ENCODE measurements at places on chromosomes 11 and 22.
A peak's percentile ranks its signal among the peaks of the same experiment; 100 is the strongest.

GRCh38 chr11:116972691-116973090 lies 125.5 kb downstream of the SIK3 start:
- H3K4me3 ChIP-seq: no peak overlapping the region
- peak overlapping the region; percentile 9 for H3K27ac ChIP-seq
- no peak for DNase-seq
- peaks cover 6% of the 10 kb centered on the region for H3K36me3 ChIP-seq

DNA sequence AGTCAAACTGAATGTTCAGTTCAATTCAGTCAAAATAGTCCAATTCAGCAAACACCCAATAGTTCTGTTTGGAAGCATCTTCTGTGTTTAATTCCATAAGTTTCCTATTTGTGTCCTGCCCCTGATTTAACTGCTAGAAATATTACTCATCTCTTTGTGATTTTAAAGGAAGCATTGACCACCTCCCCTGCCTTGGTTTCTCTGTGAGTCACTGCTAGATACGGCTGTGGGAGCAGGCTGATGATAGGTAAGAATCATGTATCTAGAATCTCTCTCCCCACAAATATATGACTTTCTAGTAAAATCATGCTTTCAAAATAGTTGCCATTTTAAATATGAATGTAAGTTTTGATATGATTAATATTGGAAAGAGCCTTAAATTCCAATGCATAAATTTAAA lies 888.5 kb downstream of the NTM start:
- H3K27ac ChIP-seq: no peak overlapping the region
- H3K36me3 ChIP-seq: no peaks in the 10 kb centered on the region
- no peaks in the 10 kb centered on the region for H3K4me1 ChIP-seq

DNA sequence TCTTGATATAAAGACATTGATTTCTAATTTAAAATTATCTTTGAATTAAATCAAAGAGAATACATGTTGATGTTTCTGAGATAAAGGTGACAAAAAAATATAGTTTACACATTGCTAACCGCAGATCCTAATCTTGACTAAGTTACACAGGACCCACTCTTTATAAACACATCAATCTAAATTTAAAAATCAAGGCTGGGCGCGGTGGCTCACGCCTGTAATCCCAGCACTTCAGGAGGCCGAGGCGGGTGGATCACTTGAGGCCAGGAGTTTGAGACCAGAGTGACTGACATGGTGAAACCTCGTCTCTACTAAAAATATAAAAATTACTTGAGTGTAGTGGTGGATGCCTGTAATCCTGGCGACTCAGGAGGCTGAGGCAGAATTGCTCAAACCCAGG lies 1.9 kb downstream of the ARFGAP3 start:
- no peaks in the 10 kb centered on the region for H3K27me3 ChIP-seq
- DNase-seq: no peak
- peak overlapping the region; percentile 83 for H3K27ac ChIP-seq

GRCh38 chr11:61949169-61950034 lies 749 bp upstream of the BEST1 start:
- H3K27ac ChIP-seq: no peak overlapping the region
- H3K4me1 ChIP-seq: peaks cover 5% of the 10 kb centered on the region
- no peaks in the 10 kb centered on the region for H3K36me3 ChIP-seq
- H3K4me3 ChIP-seq: no peak overlapping the region

DNA sequence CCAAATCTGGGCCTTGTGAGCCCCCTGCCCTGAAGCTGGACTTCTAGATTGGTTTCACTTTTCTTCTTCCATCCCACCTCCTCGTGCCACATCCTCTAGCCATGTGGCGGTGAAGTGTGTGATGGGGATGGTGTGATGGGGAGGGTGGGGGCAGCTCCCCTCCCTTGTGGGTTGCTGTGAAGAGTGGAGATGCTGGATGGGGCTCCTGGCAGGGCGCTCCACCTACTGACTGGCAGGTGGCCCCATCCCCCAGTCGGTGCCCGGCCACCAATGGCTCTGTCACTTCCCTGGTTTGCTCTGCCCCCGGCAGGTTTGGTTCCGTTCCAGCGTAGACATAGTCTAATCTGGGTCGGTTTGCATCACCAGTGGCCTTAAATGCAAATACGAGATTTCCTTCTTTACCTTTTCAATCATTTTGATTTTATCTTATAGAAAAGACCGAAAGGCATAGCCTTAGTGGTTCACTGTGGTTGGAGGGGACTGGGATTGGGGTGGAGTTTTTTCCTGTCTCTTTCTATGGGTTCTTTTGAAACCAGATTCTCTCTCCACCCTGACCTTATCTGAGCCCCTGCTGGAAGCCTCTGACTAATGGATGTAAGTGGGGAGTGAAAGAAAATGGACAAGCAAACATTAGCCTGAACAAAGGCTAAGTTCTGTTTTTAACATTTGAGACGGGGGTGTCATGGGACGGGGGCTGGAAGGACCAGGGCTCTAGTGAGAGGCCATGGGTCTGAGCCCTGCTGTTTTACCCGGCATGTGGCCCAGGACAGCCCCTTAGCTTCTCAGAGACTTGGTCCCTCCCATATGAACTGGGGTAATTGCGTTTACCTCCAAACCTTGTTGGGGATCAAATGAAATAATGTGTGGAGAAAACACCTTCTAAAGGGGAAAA lies 149.3 kb downstream of the CACNA1I start:
- no peak overlapping the region for H3K27ac ChIP-seq
- no peaks in the 10 kb centered on the region for H3K36me3 ChIP-seq
- H3K27me3 ChIP-seq: no peaks in the 10 kb centered on the region
- no peak overlapping the region for H3K4me3 ChIP-seq
- no peaks in the 10 kb centered on the region for H3K4me1 ChIP-seq
- no peak for DNase-seq

DNA sequence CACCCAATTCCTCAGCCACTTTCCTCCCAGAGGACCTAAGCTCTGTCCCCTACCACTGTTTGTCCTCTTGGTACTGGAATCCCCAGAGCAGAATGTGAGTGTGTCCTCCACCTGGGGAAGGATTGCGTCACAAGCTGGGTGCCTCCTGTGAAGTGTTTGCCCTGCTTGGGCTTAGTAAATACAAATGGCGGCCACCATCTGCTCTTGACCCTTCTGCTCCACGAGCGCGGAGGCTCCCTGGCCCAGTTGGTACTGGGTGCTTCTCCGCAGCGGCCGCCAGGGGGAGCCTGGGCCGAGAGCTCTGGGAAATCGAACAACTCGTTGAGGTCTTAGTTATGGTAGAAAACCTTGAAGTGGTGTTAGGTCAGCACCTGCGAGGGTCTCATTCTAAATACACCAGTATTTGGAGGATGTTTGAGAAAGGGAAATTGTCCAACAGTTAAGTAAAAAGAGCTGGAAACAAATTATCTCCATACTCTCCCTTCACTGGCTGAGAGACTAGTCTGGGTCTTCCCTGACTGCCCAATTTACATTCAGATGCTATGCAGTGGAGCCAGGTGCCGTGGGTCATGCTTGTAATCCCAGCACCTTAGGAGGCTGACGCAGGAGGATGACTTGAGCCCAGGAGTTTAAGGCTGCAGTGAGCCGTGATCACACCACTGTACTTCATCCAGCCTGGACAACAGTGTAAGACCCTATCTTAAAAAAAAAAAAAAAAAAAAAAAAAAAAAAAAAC lies 74.6 kb upstream of the TEAD1 start:
- H3K27me3 ChIP-seq: peaks cover 45% of the 10 kb centered on the region
- H3K4me1 ChIP-seq: peaks cover 7% of the 10 kb centered on the region
- no peak for DNase-seq
- H3K4me3 ChIP-seq: no peak overlapping the region
- H3K27ac ChIP-seq: no peak overlapping the region

- H3K36me3 ChIP-seq: no peaks in the 10 kb centered on the region
- H3K4me3 ChIP-seq: no peak overlapping the region
- no peak overlapping the region for H3K27ac ChIP-seq
- H3K4me1 ChIP-seq: no peaks in the 10 kb centered on the region
- H3K27me3 ChIP-seq: no peaks in the 10 kb centered on the region
- no peak for DNase-seq
Measured at GRCh38 chr22:27993774-27994350, 74.8 kb upstream of the PITPNB start.

- no peak for DNase-seq
- H3K4me3 ChIP-seq: no peak overlapping the region
- peaks cover 76% of the 10 kb centered on the region for H3K27me3 ChIP-seq
- peaks cover 2% of the 10 kb centered on the region for H3K36me3 ChIP-seq
Measured at GRCh38 chr11:35615921-35616900, 2.0 kb upstream of the FJX1 start.

DNA sequence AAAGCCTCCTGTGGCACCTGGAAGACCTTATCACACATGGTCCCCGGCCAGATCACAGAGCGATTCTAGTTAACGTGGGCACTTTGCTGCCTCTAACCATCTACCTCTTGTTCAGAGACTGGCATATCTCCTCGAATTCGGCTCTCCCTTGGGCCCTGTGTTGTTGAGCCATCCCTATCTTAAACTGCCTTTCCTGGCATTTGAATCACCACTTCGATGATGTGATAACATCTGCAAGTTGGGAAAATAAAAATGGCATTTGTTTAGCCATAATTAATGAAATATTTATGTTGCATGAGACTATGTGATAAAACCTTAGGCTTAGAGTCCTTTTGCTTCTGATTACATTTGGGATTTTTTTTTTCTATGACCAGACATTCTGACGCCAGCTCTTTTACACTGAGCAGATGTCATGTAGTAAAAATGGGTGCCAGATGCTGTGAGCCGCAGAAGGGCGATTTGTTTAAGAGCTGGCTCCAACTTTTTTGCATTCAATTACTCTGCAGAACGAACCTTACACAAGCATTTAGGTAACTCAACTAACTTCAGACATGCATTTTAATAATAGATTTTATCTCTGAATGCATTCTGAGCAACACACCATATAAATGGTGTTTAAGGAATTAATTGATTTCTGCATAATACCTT lies 58.5 kb upstream of the PARVA start:
- no peak overlapping the region for H3K27ac ChIP-seq
- no peak for DNase-seq
- H3K36me3 ChIP-seq: peaks cover 1% of the 10 kb centered on the region
- H3K4me1 ChIP-seq: peaks cover 12% of the 10 kb centered on the region
- H3K4me3 ChIP-seq: no peak overlapping the region
- H3K27me3 ChIP-seq: no peaks in the 10 kb centered on the region

DNA sequence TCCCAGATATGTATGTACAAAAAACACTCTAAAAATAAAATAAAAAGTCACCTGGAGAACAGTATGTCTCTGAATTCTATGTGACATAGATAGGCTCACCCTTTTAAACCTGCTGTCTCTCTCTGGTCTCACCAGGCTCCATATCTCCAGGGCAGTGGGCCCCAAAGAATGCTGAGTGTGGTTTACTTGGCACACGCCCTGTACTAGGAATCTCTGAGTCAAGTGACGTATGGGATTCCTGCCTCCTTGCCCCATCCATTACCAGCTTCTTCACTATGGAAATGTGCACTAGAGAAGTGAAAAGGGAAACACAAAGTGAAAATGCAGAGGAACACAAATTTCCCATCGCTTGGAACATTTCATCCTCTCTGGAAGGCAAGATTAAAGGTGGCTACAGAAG lies 722.2 kb upstream of the TENM4 start:
- no peak for DNase-seq
- no peak overlapping the region for H3K4me3 ChIP-seq
- no peaks in the 10 kb centered on the region for H3K4me1 ChIP-seq
- H3K27ac ChIP-seq: no peak overlapping the region
- no peaks in the 10 kb centered on the region for H3K27me3 ChIP-seq

DNA sequence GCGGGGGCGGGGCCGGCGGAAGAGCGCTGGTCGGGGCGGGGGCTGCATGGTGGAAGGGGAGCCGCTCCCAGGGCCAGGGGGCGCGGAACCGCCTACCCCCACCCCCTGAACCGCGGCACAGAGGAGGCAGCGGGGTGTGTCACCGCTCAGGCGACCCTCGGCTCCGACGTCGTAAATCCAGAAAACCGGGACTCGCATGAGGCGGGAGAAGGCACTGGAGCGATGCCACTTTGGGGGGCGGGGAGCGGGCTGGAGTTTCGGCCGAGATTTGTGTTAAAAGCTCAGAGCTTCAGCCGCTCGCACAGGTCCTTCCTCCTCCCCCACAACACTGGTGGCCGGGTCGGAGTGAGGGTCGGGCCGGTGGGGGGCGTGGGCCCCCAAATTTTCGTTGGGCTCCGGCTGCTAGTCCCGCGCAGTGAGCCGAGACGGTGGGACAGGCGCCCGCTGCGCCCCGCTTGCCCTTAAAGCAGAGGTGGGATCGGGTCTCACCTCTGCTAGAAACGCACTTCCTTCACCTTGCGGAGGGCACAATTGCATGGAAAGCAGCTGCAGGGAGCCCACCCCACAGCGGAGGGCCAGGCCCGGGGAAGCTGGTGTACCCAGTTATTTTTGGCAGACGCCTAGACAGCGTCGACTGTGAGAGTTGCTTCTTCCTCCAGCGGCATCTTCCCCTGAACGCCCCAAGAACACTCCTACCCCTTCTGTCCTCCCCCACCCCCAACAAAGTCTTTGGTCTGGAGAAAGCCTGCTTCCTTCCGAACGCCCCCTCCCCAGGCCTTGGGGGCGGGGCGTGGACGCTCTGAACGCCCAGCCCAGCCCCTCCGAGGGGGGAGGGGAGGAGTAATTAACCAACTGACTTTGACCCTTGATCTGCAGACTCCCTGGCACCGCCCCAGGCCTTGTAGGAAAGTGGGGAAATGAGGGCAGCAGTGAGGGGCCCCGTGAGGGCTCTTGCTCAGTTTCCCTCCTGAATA lies 1.1 kb downstream of the OVOL1 start:
- H3K4me3 ChIP-seq: peak overlapping the region; percentile 72
- H3K27ac ChIP-seq: peak overlapping the region; percentile 17
- H3K4me1 ChIP-seq: peaks cover 33% of the 10 kb centered on the region
- peaks cover 3% of the 10 kb centered on the region for H3K36me3 ChIP-seq

GRCh38 chr11:113681282-113681681 lies 24.8 kb downstream of the TMPRSS5 start:
- peaks cover 10% of the 10 kb centered on the region for H3K27me3 ChIP-seq
- no peak overlapping the region for H3K27ac ChIP-seq
- H3K4me3 ChIP-seq: no peak overlapping the region

DNA sequence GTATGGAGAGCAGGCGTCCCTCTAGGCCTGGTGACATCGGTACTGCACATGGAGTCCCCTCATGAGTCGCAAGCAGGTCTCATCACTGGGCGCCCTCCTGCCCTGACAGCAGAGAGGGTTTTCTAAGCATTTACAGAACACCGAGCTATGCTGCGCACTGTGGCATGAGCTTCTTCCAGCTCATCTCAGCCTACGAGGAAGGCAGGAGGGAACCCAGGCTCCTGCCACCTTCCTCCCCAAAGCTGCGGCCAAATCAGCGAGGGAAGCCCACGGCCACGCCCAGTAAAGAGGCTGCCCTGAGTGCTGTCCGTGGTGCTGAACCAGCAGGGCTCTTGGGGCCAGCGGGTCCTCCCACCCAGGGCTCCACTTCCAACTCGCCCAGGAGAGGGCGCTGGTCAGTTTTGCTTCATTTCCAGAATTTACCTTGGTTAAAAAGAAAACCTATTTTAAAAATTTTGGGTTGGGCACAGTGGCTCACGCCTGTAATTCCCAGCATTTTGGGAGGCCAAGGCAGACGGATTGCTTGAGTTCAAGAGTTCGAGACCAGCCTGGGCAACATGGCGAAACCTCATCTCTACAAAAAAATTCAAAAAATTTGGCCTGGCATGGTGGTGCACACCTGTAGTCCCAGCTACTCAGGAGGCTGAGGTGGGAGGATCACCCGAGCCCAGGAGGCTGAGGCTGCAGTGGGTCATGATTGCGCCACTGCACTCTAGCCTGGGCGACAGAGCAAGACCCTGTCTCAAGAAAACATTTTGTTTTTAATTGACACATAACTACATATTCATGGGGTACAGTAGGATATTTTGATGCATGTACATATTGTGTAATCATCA lies 34.2 kb downstream of the PHF21B start:
- H3K36me3 ChIP-seq: no peaks in the 10 kb centered on the region
- no peaks in the 10 kb centered on the region for H3K4me1 ChIP-seq
- DNase-seq: peak; percentile 17
- no peak overlapping the region for H3K4me3 ChIP-seq
- H3K27ac ChIP-seq: no peak overlapping the region

GRCh38 chr11:75167617-75168016 lies 16.7 kb downstream of the SLCO2B1 start:
- no peak for DNase-seq
- H3K27me3 ChIP-seq: peaks cover 16% of the 10 kb centered on the region
- H3K4me3 ChIP-seq: no peak overlapping the region
- H3K4me1 ChIP-seq: no peaks in the 10 kb centered on the region
